ENCODE measurements at places on chromosomes 2 and 18.

- DNase-seq = no peak
Observed at GRCh38 chr2:239579081-239579480, 178.3 kb upstream of the HDAC4 start.

- DNase-seq = no peak
Observed at GRCh38 chr2:175372704-175373701, 191.5 kb upstream of the ATP5MC3 start.

DNA sequence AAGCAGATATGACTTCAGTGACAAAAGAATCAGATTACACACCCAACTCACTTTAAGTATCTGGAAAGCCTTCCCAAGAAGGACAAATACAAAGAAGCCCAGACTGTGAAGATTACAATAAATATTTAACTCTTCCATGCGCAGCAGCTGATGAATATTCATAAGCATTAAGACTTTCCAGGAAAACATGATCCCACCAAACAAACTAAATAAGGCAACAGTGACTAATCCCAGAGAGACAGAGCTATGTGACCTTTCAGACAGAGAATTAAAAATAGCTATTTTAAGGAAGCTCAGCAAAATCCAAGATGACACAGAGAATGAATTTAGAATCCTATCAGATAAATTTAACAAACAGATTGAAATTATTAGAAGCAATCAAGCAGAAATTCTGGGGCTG is 108.2 kb upstream of the UBE2E3 start:
- DNase-seq = no peak

DNA sequence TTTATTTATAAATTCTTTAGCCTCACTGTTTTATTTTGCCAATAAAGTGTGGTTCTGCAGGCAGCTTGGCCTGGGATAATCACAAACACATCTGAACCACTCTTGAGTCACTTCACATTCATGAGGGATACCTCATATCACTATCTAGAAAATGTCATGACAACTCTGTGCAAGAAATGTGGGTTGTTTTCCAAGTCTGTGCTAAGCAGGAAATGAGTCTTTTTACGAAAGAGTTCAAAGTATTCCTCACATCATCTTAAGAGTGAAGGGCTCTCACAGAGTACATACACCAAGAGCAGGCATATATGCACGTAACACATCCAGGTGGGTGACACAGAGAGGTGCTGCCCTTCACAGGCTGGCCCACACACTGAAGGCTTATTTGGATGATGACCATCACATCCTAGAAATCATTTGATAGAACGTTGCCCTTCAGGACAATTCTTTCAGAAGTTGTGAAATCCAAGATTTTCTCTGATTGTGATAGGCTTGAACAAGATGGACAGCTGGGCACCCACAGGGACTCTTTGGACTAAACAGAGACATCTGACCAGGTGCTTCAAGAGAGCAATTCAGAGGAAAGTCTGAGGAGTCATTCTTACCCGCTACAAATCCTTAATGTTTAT is 811.1 kb upstream of the LRATD1 start:
- no peak for DNase-seq

- no peak for DNase-seq
Observed at GRCh38 chr2:84539729-84540128, 23.4 kb downstream of the DNAH6 start.

DNA sequence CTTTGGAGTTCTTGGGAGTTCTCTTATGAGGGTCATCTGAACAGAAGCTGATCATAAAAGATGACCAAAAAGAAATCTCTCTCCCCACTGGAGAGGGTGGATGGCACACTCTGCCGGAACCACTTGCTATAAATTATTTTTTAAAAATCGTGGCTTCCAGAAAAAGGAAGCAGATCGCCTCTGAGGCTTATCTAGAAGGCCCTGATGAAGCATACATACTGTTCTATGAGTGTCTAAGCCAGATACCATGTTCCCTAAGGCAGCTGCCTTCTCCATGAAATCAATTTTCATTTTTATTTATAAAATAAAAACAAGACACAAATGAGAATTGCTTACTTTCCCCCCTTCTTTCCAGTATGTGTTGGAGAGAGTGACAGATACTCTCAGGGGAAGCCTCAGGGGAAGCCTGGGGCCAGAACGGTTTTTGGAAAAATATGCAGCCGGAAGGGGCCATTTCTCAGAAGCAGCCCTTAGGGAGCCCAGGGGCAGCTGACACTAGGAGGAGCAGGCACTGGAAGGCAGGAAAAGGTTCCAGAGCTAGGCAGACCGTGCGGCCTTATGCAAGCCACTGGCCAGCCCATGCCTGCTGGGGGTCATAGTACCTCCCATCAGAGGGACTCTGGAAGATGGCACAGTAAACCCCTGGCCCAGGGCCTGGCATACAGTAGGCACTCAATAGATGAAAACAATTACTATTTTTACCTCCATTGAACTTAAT is 130.6 kb downstream of the CABLES1 start:
- DNase-seq = no peak

DNA sequence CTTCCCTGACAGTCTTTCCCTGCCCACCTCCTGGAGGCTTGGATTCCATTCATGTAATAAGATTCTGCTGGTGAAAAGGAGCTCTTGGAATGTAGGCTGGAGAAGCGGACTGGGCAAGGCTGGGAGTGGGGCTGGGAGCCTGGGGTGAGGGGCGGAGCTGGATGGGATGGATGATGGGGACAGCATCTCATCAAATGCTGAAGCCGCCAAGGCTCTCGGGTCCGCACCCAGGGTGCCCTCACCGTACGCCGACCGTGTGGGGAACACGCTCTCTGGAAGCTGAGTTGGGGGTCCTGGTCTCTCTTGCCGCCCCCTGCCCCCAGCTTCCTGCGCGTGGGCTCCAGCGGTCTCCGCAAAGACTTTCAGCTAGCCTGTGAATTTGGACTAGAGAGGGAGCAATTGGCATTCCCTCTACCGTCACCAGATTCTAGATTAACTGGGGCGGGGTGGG is 9.1 kb downstream of the RAX start:
- no peak for DNase-seq

- DNase-seq = no peak
Observed at GRCh38 chr2:118940486-118941120, 1.4 kb upstream of the MARCO start.

GRCh38 chr2:228838819-228839218 is 432.3 kb downstream of the PID1 start:
- DNase-seq = no peak

DNA sequence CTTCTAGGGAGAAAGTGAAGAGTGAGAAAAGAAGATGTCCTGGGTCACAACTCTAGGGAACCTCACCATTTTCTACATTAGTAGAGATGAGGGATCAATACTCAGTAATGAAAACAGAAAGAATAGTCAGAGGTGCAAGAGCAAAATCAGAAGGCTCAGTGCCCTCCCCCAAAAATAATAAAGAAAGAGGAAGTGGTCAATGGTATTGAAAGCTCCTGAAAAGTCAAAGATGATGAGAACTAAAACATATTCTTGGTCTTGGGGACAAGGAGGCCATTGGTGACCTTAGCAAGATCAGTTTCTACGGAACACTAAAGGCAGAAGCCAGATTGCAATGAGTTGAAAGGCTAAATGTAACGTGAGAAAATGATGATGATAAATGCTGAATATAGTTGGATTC is 24.5 kb upstream of the MYO1B start:
- DNase-seq = no peak

GRCh38 chr18:28080876-28081300 is 96.0 kb downstream of the CDH2 start:
- no peak for DNase-seq

GRCh38 chr2:14385043-14385442 is 247.5 kb upstream of the LRATD1 start:
- no peak for DNase-seq

DNA sequence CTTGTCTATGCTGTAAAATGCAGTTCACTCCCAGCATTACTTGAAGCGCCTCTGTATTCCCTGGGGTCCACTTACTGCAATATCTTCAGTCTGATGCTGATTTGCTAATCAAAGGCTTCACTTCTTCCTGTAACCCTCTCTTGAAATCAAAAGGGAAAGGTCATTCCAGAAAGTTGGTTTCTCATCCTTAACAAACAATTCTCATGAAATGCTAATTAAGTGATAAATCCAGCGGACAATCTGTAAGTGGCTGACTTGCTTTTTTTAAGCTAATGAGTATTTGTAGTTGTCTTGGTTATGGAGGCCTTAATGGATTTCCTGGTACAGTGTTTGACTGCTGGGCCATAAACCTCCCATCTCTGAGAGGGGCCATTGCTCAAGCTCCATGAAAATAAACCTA is 499.6 kb upstream of the HS6ST1 start:
- peak; percentile 17 for DNase-seq

DNA sequence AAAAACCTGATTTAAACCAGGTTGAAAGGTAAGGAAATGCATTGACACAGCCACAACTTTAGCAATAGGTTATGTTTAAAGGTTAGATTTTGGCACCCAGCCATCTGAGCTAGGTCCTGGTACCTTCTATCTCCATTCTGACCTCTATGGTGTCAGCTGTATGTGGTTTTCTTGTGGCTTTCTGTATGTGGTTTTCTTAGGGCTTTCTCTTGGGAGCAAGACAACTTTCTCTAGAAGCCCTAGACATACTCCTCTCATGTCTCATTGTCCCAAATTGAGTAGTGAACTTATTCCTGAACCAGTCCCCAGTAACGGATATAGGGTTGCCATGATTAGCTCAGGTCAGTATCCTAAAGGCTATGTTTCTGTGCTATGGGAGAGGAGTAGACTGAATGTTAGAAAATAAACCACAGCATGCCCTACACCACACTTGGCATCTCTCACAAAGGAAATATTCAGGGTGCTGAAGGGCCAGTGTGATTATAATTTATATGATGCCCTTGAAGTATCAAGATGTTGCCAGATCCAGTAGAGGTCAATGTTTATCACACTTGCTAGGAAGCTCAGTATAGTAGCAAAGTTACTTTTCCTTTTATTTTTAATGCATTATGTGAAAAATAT is 176.1 kb downstream of the CAPN13 start:
- no peak for DNase-seq

- DNase-seq = no peak
Observed at GRCh38 chr18:27017901-27018500, 152.5 kb upstream of the AQP4 start.

Measured in NCI-H187 (cell line).